ENCODE measurements at places on chromosomes 5 and 9.

DNA sequence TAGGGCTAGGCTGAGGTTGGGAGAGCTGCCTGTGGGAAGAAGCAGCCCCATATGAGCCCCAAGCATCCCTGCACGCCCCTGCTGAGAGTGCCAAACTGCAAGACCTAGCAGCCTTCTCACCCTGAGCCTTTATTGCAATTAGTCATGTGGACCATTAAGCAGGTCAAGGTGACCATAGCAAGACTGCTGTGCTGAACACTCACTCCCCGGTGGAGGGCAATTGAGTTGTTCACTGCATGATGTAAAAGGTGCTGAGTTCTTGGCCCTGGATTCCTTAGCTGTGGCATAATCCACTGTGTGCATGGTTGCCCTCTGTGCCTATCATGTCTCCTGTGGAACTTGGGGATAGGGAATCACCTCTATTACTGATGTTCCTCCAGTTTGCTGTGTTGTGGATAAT lies 131.1 kb downstream of the FOXD1 start:
- DNase-seq = no peak

DNA sequence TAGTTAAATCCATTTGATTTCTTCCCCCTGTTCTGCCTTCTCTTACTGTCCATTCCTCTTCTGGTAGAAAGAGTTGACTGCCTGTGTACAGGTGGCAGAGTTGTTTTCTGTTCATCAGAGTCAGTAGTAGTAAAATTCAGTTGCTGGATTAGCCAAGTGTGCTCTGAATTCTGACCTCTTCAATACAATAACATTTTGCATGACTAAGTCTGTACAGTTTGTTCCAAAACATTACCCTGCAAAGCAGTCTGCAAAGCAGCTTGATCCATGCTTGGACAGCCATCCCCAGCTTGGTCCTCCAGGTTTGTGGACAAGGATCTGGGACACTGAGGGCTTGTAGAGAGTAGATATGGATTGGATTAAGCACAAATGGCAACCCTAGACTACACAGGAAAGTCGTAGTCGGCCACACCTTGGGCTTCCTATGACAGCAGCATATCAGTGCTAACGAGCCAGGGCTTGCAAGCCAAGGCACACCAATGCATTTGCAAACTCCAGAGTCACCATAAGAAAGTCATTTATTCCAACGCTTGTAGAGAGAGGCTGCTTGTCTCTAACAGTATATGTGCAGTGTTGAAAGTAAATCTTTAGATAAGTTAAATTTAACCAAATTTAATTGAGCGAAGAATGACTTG lies 25.2 kb downstream of the IL12B start:
- DNase-seq = no peak

DNA sequence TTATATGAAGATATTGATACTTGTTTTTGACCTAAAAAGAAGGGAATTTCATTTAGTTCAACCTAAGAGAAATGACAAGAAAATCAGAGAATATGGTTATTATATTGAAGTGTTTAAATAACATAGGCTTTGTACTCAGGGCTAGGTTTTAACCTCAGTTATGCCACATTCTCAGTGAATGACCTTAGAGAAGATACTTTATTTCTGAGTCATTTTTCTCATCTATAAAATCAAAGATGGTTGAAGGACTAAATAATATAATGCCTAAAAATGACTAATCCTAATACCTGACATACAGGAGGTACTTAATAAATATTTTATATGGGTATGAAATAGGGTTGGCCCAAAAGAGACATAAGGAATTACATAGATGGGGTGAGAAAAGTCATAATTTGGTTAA lies 32.3 kb downstream of the DIMT1 start:
- DNase-seq = no peak

DNA sequence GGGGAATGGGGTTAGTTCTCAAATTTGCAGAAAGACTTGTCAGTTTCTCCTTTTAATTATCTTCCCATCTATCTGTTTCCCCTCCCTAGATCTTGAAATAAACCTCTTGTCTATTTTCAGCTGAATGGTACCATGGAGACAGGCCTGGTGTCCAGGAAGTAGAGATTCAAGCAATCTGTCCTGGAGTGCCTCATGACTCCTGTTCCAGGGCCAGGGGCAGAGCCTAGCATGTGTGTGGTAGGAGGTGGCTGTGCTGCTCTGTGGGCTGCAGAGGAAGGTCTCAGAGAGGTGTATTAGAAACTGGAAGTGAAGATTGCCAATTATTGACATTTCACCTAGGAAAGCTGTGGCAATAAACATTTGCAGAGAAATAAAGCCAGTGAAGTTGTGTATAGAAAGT lies 175.8 kb upstream of the ATP10B start:
- DNase-seq = no peak

- DNase-seq = no peak
Measured at GRCh38 chr9:21681641-21682040, 120.8 kb upstream of the MTAP start.

DNA sequence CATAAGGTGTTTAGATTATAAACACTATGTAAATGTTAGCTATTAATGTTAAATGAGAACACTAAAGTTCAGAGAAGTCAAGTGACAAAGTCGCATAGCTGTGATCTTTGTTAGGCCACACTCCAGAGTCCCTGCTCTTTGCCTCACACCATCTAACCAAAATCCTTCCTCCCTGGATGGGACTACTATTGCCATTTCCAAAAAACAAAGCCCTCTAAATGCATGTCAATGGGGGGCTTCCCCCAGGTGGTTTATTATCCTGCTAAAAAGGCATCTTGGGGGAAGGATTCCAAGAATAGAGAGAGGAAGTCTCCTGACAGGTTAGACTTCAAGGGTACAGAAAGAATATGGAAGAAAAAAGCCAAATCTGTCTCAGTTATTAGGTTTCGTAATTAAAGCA lies 10.4 kb downstream of the NR6A1 start:
- DNase-seq = no peak

- no peak for DNase-seq
Measured at GRCh38 chr5:164115420-164115819, 610.0 kb downstream of the MAT2B start.

- no peak for DNase-seq
Measured at GRCh38 chr5:151432210-151432609, 15.2 kb upstream of the SLC36A1 start.

GRCh38 chr5:945691-946551 lies 53.2 kb downstream of the TRIP13 start:
- no peak for DNase-seq

DNA sequence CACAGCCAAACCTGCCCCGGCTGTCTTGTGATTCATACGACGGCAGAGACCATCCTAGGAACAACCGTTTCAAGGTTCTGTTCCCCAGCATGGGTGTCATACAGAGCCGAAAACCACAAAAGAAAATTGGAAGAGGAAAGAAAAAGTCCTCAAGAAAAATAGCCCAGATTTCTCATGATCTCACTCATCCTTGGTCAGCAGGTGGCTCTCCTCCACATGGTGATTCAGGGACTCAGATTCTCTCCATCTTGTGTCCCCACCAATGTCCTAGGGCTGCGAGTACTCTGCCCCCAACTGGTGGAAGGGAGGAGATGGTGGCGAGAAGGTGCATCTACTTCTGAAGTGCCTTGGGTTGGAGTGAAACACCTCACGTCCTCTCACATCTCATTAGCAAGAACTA lies 25.6 kb downstream of the PDZD2 start:
- DNase-seq = no peak
